Small intestine (tissue), 16 donors: ENCODE measurements at places on chromosomes 6 and 20. TPM values are rescaled to one million over a fixed set of nuclear protein-coding genes. Genes with fewer than 3 reads are reported as not detected.

DNA sequence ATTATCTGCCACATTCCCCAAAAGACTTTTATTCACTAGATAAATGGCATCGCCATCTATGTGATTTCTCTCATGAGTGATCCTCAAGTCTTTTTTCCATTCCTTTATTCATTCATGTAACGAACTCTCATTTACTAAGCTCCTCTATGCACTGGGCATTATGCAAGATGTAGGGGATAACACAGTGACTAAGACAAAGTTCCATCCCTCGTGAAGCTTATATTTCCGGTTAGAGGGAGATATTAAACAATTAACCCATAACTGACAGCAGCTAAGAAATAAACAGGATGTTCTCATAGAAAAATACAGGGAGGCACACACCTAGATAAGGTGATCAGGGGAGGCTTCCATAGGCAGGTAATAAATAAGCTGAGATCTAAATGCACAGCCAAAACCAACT is 17.2 kb upstream of the PREX1 start:
- no peak for DNase-seq
- no peaks in the 10 kb centered on the region for H3K4me1 ChIP-seq
- H3K4me3 ChIP-seq: no peak overlapping the region
- no peaks in the 10 kb centered on the region for H3K27me3 ChIP-seq
- no peak overlapping the region for H3K27ac ChIP-seq

- H3K36me3 ChIP-seq: no peaks in the 10 kb centered on the region
- peaks cover 3% of the 10 kb centered on the region for H3K4me1 ChIP-seq
- H3K27me3 ChIP-seq: peaks cover 12% of the 10 kb centered on the region
- peak overlapping the region; percentile 36 for H3K4me3 ChIP-seq
- no peak for DNase-seq
These were observed 659 bp downstream of the SLC35F1 start for GRCh38 chr6:117907601-117908245.

GRCh38 chr20:3051385-3052019 is 5.7 kb downstream of the MRPS26 start:
- no peaks in the 10 kb centered on the region for H3K4me1 ChIP-seq
- no peaks in the 10 kb centered on the region for H3K27me3 ChIP-seq
- no peak overlapping the region for H3K27ac ChIP-seq
- no peak overlapping the region for H3K4me3 ChIP-seq

KIF6 gene
- 0.18 TPM for polyA plus RNA-seq

BTN1A1 gene
- polyA plus RNA-seq: 0.48 TPM

DNA sequence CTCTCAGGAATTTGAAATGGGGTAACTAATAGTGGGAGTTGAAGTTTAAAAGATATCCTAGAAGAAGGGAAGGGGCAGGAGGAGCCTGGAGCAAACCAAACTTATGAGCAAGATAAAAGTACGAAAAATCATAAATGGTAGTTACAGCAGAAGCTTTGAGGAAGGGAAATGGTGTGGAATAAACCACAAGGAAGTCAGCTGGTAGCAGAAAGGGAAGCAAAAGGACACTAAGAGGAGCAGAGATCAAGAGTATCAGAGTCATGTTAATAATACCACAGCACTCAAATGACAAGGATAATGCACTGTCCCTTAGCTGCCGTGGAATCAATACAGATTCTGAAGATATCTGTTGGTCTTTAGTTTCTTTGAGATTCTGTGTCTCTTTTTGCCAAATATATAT is 44.9 kb upstream of the CCDC28A start:
- no peak overlapping the region for H3K4me3 ChIP-seq
- H3K36me3 ChIP-seq: no peaks in the 10 kb centered on the region
- no peak overlapping the region for H3K27ac ChIP-seq
- peaks cover 4% of the 10 kb centered on the region for H3K4me1 ChIP-seq
- DNase-seq: no peak

HLA-DOB gene
- 2.7 TPM for polyA plus RNA-seq

- peaks cover 48% of the 10 kb centered on the region for H3K4me1 ChIP-seq
- H3K27ac ChIP-seq: peak within 1 kb of the TSS; percentile 86
- peak within 1 kb of the TSS; percentile 91 for H3K4me3 ChIP-seq
- no peaks in the 10 kb centered on the region for H3K36me3 ChIP-seq
- peak; percentile 87 for DNase-seq
These were observed at the start of the genes MRPL14 and TMEM63B for GRCh38 chr6:44127186-44128019. Gene MRPL14 (minus strand): TSS chr6:44127452. CDS start chr6:44116611, 10,841 bp downstream. Gene TMEM63B (plus strand): TSS chr6:44127554. CDS start chr6:44134585, 7,031 bp downstream.

DNA sequence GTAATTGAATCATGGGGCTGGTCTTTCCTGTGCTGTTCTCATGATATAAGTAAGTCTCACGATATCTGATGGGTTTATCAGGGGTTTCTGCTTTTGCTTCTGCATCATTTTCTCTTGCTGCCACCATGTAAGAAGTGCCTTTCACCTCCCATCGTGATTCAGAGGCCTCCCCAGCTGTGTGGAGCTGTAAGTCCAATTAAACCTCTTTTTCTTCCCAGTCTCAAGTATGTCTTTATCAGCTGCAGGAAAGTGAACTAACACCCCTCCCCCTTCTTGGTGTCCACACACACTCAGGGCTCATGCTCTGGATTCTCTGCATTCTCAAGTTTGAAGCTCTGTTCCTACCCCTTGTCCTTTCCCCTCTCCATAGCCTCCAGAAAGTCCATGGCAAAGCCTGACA is 107.1 kb downstream of the THBS2 start:
- no peaks in the 10 kb centered on the region for H3K4me1 ChIP-seq
- H3K36me3 ChIP-seq: no peaks in the 10 kb centered on the region
- no peak overlapping the region for H3K27ac ChIP-seq
- DNase-seq: no peak
- H3K27me3 ChIP-seq: no peaks in the 10 kb centered on the region

DNA sequence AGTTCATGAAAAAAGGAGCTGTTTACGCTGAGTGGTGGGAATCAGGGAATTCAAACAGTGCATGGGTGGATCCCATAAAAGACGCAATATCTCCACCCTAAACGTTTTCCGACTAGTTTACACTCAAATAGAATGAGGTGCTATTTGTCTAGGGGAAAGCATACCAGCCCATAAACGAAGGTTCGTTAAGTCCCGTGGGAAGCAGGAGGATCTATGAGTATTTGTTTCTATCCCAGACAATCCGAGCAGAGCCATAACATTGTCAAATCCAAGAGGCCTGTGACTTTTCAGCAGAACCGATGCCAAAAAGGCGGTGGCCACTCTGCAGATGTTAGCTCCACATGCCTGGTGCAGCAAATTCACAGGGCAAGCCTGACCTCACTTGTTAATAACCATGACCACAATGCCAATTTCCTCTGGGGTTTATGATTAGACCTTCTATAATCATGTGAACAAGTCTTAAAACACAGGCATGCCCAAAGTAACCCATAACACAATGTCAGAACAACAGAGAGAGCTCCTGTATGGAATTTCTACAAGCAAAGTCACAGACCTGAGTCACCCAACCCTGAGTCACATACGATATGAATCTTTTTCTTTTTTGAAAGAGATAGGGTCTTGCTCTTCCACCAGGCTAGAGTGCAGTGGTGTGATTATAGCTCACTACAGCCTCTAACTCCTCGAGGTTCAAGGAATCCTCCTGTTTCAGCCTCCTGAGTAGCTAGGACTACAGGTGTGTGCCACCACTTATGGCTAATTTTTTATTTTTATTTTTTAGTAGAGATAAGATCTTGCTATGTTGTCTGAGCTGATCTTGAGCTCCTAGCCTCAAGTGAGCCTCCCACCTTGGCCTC is 123.3 kb downstream of the KIF13A start:
- H3K27me3 ChIP-seq: no peaks in the 10 kb centered on the region
- DNase-seq: no peak
- no peak overlapping the region for H3K4me3 ChIP-seq
- no peak overlapping the region for H3K27ac ChIP-seq
- H3K36me3 ChIP-seq: no peaks in the 10 kb centered on the region

GRCh38 chr6:45997875-45998506 is 17.7 kb downstream of the CLIC5 start:
- no peak for DNase-seq
- no peaks in the 10 kb centered on the region for H3K4me1 ChIP-seq
- H3K27ac ChIP-seq: no peak overlapping the region
- H3K36me3 ChIP-seq: no peaks in the 10 kb centered on the region

LCA5 gene
- 1.1 TPM for polyA plus RNA-seq

PHIP gene
- 31.8 TPM for polyA plus RNA-seq

GNMT gene
- 0.35 TPM for polyA plus RNA-seq

PNLDC1 gene
- not detected for polyA plus RNA-seq

DNA sequence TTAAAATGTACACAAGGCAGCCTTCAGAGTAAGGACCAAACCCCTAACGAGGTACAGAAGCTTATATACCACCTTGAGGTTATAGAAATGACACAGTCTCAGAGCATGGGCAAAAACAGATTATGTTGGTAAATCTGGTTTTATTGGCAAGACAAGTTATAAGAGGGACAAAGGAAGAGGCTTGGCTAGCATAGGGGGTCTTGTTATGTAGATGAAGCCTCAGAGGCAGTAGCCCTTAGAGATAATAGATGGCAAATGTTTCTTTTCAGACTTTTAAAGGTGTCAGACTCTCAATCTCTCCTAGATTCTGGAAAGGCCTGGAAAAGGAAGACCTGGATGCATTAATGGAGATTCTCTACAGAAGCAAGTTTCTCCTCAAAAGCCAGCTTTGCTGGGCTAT is 123.3 kb upstream of the ATXN1 start:
- H3K27ac ChIP-seq: no peak overlapping the region
- no peak overlapping the region for H3K4me3 ChIP-seq
- no peak for DNase-seq
- H3K4me1 ChIP-seq: no peaks in the 10 kb centered on the region

DNA sequence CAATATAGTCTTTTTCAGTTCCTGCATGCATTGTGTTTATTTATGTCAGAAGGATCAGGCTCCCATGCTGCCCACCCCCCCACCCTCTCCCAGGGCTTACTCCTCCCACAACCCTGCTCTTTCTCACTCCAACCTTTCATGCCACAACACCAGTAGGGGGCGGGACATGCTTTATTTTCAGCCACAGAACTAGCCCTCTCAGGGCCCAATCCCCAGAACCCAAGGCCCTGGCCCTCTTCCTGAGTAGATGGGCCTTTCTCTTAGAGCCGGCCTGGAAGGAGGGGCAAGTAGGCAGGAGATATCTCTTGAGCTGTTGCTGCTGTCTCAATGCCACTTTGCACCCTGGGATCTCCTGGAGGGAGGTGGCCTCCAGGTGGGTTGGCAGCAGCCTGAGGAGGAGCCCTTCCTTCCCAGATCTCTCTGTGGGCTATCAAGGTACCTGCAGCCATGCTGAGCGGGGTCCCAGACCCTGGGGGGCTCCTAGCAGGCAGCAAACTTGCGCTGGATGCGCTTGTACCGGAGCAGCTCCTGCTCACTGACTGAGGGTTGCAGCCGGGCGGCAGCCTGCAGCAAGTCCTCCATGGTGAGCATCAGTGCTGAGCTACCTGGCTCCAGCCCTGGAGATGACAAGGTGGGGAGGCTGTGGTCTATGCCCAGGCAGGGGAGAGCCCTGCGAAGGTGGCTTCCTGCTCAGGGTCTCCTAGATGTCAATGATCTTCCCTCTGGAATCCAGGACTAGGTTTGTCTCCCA is 3.5 kb downstream of the GNMT start:
- H3K4me3 ChIP-seq: no peak overlapping the region
- peaks cover 72% of the 10 kb centered on the region for H3K36me3 ChIP-seq
- peak; percentile 53 for DNase-seq
- H3K4me1 ChIP-seq: peaks cover 11% of the 10 kb centered on the region
- H3K27me3 ChIP-seq: no peaks in the 10 kb centered on the region
- H3K27ac ChIP-seq: no peak overlapping the region

- H3K36me3 ChIP-seq: no peaks in the 10 kb centered on the region
- H3K27ac ChIP-seq: no peak overlapping the region
- no peaks in the 10 kb centered on the region for H3K4me1 ChIP-seq
- H3K27me3 ChIP-seq: no peaks in the 10 kb centered on the region
- DNase-seq: no peak
These were observed 5.4 kb upstream of the RSPH3 start for GRCh38 chr6:159005436-159005835.

PPDPF gene
- 273 TPM for polyA plus RNA-seq

DNA sequence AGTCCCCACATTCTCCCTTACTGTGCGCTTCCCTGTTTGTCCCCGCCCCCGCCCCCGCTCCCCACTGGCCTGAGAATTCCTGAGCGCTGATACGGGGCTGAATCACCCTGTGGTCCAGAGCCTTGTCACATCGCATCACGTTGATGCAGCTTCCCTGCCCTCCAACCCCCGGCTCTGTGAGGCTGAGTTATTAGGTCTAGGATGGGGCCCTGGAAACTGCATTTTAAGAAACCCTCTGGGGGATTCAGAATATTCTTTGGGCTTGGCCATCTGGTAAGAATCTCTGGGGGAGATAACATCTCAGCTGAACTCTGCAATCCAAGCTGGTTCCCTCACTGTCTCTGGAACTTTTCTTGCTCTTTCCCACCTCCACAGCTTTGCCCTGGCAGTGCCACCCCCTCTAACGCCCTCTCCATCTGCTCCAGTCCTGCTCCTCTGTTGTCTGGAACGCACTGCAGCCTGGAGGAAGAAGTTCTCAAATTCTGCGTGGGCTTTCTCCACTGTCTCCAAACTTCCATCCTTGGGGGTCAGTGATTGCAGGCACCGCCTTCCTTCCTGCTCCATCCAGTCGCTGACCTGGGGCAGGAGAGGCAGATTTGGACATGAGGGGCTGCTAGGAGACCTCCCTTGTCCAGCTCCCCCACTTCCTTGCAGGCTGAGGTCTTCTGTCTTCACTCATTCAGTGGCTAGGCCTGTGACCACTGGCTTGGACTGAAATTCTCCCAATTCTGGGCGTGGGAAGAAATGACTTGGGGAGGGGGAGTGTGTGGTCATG is 42.6 kb downstream of the KIAA1755 start:
- no peaks in the 10 kb centered on the region for H3K36me3 ChIP-seq
- H3K4me1 ChIP-seq: no peaks in the 10 kb centered on the region
- no peak overlapping the region for H3K4me3 ChIP-seq
- DNase-seq: no peak
- H3K27me3 ChIP-seq: no peaks in the 10 kb centered on the region

CLPSL2 gene
- not detected for polyA plus RNA-seq

GRCh38 chr20:12177657-12178293 is 260.1 kb downstream of the BTBD3 start:
- no peaks in the 10 kb centered on the region for H3K36me3 ChIP-seq
- H3K27me3 ChIP-seq: no peaks in the 10 kb centered on the region
- H3K27ac ChIP-seq: no peak overlapping the region
- H3K4me3 ChIP-seq: no peak overlapping the region
